Activated naive CD4-positive, alpha-beta T cell (primary cell): ENCODE measurements at places on chromosomes 7 and 10.

DNA sequence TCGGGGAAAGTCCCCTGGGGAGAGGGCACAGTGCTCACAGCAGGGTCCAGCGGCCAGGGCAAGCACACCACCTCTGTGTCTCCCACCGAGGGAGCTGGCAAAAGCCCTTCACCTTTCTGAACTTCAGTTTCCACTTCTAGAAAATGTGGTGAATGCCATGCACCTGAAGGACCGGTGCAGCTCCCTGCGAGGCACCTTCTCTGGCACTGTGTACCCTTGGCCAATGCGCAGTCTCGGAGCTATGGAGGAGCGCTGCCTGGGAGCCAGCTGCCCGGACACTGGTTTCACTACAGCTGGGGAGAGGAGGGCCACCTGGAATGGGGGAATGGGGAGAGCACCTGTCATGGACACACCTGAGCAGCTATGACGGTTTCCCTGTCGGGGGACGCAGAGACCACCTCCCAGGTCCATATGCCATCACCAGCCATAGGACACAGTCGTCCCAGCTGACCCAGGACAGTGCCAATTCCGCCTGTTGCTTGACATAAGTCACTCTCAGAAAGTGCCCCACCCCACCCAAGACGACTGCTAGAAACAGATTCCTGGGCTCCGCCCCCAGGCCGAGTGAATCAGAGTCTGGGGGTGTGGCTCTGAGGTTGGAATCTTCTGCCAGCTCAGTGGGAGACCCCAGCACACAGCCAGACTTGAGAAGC lies 16.8 kb downstream of the RASGEF1A start:
- no peak for DNase-seq

DNA sequence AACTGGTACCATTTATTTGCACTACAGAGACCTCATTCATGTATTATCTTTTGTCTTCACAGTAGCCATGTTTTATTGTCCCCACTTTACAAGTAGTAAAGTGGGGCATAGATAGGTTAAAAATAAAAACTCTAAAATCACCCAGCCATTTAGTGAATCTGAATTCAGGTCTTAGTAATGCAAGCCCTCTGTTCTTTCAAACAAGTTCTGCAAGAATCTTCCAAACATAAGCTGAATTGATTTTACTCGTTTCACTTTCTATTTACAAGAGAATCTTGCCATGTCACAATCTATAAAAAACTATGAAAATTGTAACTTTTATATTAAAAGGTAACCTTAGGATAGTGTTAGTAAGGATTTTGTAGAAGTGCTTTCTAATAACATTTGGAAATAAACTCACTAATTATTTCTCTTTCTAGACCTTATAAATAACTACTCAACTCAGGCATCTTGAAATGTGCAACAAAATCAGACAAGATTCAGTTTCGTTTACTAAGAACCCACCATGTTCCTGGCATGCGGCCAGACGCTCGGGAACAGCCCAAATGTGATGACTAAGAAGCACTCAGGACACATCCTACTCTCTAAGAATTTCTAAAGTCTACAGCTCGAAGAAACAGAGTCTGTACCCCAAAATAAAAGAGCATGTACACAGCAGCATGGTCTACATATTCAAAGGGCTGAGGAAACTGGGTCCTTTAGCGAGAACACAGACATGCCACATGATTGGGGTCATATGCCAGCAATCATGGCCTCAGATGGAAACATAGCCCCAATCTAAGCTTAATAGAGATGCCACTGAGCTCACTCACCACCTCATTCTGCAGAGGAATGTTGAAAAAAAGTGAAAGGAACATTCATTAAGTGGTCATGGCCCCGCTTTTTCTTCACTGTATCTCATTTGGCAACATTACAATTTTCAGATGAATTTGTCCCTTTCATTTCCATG lies 167.6 kb downstream of the AMPH start:
- peak; percentile 15 for DNase-seq

- DNase-seq, result no peak
Observed at GRCh38 chr10:125157505-125157904, 2.9 kb downstream of the CTBP2 start.

DNA sequence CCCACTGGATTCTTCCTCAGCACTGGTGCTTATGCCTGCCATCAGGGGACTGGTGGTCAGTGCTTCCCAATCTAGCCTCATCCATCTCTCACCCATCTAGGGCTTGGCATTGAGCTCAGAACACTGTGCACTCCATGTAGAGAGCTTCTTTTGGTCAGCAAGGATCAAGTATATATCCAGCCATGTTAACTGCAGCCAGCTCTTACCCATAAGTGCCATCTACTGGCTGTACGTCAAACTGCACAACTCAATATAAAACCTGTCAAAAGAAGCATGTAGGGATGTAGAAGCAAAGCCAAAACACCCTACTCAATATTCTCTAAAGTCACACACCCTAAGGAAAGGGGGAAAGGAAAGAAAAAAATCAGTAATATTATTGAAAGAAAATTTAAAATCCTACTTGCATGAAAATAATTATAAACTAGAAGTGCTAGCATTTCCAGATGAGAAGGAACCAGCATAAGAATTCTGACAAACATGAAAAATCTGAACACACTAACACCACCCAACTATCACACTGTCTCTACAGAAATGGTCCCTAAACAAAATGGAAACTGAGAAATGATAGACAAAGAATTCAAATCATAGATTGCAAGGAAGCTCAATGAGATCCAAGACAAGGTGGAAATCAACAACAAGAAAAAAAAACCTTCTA lies 531.1 kb upstream of the STEAP1 start:
- DNase-seq, result no peak

- DNase-seq, result no peak
Observed at GRCh38 chr7:23930312-23930711, 220.3 kb downstream of the STK31 start.

GRCh38 chr10:131948501-131948900 lies 33.2 kb downstream of the BNIP3 start:
- no peak for DNase-seq

GRCh38 chr7:28418311-28418710 lies 6.0 kb downstream of the CREB5 start:
- DNase-seq, result no peak

DNA sequence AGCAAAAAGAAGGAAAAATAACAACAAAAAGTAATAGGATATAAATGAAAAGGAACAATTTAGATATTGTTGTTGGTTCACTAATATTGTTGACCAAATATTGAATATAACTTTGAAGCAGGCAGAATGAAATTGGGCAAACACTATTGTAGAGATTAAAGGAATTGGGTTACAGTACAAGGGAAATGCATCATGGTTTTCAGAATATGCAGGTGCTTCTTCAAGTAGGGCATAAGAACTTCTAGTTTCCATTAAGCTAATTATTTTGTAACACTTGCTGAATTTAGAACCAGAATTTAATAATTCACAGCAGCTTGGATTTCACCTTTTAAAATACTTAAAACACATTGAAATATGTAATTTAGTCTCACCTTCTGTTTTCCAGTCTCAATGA lies 36.5 kb downstream of the RPA3 start:
- DNase-seq, result no peak

DNA sequence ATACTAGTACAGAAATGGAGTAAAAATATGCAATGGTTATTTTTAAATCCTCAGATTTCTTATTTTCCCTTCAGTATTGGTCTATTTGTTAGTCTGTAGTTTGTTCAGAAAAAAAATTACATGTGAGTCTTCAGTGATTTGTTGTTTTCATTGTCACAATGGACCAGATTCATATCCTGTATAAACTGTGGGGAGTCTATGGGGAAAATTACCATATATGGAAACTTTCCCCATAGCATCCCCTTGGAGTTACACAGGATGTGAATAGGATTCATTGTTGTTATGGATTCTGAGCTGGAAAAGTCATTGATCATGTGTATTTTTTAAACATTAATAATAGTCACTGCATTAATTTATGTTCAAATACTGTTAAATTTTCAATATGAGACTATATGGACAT lies 72.6 kb downstream of the ST7 start:
- DNase-seq, result no peak

DNA sequence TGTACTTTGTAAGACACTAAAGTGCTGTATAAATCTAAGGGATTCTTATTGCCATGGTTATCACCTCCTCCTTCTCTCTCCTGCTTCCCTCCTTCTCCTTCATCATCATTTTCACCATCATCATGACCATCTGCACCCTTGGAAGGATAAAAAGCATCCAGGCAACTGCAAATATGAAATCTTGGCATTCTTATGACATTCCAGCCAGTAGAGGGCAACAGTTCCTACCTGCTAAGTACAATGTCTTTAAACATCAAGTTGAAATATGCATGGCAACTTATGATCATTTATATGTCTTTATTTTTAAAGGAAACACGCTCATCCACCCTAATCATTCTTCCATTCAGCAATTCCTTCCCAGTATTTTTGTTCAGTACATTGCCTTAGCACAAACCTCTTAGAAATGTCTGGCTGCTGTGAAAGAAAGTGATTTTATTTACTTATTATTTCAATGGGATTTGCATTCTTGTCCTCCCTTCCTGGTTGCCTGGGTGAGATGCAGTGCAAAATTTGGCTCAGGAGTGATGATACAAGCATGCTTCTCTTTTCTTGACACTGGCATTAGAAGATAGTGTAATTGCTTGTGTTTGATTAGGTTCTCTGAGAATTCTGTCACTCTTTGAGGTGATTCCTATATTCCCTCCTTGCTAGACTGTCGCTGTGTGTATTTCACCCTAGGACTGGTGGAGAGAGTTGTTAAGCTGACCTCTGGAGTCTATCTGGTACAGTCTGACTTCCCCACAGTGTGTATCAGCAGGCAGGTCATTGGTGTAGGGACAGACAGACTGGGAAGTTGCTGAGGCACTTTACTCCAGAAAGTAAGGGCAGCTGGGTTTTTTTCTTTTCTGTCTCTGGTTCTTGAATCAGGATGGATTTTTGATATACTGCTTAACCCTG lies 188.5 kb upstream of the BMPER start:
- DNase-seq, result no peak

- no peak for DNase-seq
Observed at GRCh38 chr10:101619983-101620382, 31.9 kb downstream of the DPCD start.

GRCh38 chr10:11539191-11539868 lies 72.1 kb downstream of the USP6NL start:
- no peak for DNase-seq

- no peak for DNase-seq
Observed at GRCh38 chr10:88474884-88475844, 108.0 kb downstream of the RNLS start.

GRCh38 chr10:27747096-27747451 lies 1.5 kb upstream of the MKX start:
- DNase-seq, result no peak

DNA sequence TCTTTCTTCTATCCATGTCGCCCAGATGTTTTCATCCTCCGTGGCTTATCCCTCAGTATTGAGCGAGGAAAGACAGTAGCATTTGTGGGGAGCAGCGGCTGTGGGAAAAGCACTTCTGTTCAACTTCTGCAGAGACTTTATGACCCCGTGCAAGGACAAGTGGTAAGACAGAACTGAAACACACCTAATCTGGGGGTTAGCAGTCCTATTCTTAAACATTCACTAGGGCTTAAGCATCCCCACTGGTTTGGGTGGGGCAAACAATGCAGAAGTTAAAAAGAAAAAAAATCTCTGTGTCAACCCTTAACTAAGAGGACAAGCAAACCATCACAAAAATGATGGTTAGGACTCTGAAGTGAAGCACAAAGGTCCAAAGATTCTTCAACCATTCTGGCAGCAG lies 43.8 kb downstream of the SP8 start:
- no peak for DNase-seq

DNA sequence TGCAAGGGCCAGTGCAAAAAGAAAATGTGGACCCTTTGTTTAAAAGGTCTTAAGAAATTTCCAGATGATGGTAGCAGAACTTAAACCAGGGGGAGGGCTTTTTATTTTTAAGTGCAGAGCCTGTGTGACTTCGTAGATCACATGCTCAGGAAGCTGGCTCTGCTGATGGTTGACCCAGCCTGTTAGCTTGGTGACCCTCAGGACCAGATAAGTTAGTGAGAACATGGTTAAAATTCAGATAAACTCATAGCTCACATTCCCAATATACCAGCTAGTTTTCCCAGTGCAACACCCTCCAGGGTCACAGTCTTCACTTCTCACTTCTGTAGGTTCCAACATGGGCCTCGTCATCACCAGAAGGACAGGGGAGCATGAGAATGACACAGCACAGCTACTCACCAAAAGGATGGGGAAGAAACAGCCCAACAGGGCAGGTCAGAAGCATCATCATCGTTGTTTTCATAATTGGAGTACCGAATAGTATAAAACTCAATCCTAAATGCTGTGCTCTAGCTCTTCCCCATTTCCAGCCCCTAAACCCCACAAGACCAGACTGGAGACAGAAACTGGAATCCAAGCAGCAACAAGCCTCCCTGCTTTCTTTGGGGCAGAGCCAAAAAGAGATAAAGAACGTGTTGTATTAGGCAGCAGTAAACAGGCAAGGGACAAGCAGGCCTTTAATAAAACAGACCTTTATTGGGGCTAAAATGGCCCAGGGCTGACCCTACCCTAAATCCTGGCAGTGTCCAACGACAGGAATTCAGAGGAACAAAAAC lies 102.2 kb upstream of the ANKRD1 start:
- DNase-seq, result no peak

DNA sequence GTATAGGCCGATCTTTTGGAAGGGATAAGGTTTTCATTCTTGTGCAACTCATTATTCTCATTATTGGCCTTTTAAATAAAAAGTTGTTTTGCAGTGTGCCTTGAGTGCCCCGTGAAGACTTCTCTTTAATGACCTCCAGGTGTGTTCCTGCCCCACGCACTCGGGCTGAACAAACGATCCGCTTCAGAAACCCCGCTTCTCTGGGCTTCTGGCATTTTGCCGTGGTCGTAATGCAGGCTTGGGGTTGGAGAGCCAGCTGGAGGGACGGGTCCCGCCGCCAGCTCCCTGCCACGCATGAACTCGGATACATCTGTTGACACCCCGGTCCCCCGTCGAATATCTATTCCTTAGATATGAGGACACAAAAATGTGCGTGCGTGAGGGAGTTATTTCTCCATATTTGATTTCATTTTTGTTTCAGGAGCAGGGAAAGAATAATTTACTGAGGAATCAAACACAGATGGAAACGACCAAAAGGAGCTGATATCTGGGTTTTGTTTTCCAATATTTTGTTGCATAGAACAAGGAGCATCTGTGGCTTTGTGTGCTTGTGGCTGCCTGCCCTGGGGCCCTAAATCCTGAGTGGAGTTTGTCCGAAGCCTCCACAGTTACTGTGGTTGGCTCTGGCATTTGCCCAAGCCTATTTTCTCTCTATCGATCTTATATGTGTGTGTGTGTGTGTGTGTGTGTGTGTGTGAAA lies 17.0 kb upstream of the TTYH3 start:
- DNase-seq, result no peak

DNA sequence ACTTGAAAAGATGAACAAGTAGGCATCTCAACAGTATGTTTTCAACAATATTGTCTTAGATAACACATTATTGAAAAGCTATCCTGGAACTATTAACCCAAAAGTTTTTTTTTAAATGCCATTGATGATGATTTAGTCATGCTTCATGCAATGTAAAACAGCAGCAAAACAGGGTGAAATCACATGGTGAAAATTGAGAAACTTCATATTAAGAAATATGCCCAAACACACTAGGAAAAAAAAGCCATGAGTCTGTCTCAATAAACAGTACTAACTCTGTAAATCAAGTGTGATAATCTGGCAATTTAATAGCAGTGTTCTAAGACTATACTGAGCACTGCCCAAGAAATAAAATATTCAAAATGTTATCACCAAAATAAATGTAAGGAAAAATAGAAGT lies 613.1 kb downstream of the KCNMA1 start:
- no peak for DNase-seq

GRCh38 chr7:47383072-47383471 lies 198.8 kb downstream of the TNS3 start:
- DNase-seq, result no peak
